Amniotic stem cell (primary cell): ENCODE measurements at places on chromosomes 3 and 15.

GRCh38 chr3:71722693-71723092 is 2.5 kb downstream of the EIF4E3 start:
- no peak for DNase-seq

DNA sequence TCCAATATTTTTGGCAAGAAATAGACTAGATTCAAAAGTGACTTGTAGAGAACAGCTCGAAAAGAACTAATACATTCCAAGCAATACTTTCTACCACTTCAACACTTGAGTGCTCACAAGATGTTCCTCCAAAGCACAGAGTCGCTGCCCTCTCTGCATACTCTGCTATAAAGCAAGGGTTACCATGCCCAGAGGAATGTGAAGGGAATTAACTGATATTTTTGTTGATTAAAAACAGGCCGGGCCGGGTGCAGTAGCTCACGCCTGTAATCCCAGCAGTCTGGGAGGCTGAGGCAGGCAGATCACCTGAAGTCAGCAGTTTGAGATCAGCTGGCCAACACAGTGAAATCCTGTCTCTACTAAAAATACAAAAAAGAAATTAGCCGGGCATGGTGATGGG is 57.6 kb upstream of the CSPG5 start:
- no peak for DNase-seq

GRCh38 chr3:151478335-151478697 is 17.5 kb upstream of the IGSF10 start:
- DNase-seq = no peak

GRCh38 chr3:156413293-156413892 is 141.5 kb downstream of the SSR3 start:
- DNase-seq = no peak

GRCh38 chr15:59649603-59650002 is 7.7 kb downstream of the GTF2A2 start:
- no peak for DNase-seq

GRCh38 chr3:4945324-4945723 is 33.9 kb upstream of the BHLHE40 start:
- DNase-seq = no peak

DNA sequence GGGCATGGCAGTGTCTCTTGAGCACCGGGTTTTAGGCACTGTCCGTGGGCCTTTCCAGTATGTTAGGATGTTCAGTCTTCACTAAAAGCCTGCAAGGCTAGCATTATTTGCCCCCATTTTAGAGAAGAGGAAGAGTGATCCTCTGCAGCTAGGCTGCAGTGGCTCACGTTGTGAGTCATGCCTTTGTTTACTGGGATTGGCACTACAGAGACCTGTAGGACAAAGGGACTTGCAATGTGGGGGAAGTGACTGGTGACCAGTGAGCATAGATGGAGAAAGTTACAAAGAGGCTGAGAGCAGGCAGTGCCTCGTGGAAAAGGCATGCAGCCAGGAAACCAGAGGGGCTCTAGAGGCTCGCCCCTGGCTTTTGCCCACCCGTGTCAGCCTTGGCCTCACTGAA is 26.8 kb upstream of the CPNE9 start:
- no peak for DNase-seq

- DNase-seq = no peak
Measured at GRCh38 chr3:115100806-115101205, 46.3 kb downstream of the ZBTB20 start.

GRCh38 chr15:33101036-33101435 is 93.5 kb downstream of the FMN1 start:
- no peak for DNase-seq

DNA sequence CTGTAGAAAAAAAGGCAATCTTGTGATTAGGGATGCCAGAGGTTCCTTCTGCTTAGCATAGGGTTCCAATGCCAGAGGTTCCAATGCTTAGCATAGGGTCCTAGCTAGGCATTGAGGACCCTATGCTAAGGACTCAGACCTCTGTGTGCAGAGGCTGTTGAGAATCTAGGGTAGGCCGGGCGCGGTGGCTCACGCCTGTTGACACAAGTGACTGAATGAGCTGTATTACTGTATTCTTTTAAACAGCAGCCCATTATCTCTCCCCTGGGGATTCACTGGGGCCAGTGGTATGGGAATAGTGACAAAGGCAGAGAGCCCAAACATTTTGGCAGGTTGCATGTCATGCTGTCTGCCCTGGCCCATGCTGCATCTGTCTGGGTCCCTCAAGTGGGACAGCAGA is 16.2 kb downstream of the PAK6 start:
- no peak for DNase-seq

DNA sequence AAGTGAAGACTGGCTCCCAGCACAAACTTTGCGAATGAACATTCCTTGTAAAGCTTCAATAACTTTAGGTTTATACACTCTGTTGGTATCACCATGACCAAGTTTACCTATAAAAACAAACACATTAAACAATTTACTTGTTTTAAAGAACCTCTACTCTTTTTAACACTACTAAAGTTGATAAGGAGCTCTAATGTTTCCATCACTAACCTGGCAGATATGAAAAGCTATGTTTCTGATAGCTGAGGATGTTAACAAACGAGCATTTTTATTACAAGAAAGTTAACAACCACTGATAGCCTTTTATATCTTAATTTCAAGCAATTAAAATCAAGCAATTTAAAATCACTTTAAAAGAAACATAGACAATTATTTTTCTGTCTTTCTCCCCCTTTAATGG is 80.8 kb downstream of the HERC1 start:
- no peak for DNase-seq

- DNase-seq = no peak
Measured at GRCh38 chr3:71602256-71602655, 18.7 kb upstream of the FOXP1 start.

DNA sequence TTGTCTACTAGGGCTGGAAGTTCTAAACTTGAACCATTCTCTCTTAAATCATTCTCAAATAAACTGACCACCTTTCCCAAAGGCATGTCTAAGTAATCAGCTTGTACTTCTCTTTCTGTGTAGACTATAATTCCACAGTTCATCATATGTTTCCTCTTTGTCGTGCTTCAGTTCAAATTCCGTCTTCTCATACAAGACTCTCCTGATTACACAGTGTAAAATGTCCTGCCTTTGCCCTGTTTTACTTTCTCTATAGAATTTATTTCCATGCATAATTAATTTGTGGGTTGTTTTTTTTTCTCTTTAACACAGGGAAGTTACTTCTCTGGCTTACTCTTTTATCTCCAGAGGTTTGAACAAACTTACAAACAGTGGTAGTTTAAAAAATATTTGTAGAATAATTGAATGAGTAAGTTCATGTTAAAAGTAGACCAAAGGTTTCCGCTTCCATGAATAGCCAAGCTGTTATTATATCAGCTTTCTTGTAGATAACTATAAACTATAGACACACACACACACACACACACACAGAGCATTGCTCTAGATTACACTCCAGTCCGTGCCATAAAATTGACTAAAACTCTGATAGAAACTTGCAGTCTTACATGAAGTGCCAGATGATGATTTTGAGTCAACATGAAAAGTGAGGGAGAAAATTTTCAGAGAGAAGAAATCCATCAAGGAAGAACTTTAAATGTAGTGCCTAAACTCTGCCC is 119.0 kb downstream of the SUCNR1 start:
- no peak for DNase-seq

DNA sequence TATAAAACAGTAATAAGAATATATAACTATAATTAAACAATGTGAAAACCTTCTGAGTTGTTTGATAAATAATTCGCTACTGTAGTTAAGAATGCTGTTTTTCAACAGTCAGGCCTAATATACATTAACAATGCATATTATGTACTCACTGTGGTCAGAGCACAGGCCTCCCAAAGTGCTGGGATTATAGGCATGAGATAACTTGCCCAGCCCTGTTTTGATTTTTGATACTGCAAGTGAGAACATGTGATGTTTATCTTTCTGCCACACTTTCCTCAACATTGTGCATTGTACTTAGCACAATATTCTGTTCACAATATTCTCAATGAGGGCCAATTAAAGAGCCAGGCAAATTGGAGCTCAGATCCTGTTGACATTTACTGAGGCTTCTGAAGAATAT is 274.5 kb upstream of the RARB start:
- DNase-seq = no peak

- no peak for DNase-seq
Measured at GRCh38 chr15:100189319-100189718, 152.5 kb downstream of the ADAMTS17 start.

DNA sequence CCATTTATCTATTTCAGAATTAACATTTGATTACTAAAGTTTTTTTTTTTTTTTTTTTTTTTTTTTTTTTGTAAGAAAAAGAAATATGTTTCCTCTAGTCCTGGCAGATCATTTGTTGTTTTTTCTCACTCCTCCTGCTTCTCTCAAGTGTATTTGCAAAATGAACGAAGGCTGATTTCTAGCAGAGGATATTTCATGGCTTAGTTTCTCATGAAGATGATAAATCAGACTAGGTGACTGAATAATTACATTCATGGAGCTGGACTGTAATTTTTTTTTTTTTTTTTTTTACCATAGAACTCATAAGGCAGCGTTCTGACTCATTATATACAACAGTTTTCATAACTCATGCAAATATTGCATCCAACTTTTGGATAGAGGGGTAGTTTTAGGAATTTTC is 332.5 kb upstream of the SEMA6D start:
- no peak for DNase-seq

- DNase-seq = no peak
Measured at GRCh38 chr15:95075792-95076677, 844.7 kb downstream of the MCTP2 start.

DNA sequence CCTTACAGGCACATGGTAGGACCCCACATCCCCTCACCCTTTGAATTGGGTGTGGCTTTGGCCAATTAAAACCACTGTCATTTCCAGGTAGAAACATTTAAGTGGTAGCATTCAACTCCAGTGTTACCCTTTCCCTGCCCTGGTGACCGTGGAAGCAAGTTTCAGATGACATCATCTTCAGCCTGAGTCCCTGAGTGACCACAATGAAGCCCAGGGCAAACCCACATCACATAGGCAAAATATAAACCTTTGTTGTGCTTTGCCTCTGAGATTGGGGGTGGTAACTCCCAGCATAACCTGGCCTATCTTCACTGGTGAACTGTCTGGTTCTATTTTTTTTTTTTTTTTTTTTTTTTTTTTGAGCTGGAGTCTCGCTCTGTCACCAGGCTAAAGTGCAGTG is 404.0 kb upstream of the WNT5A start:
- DNase-seq = no peak

DNA sequence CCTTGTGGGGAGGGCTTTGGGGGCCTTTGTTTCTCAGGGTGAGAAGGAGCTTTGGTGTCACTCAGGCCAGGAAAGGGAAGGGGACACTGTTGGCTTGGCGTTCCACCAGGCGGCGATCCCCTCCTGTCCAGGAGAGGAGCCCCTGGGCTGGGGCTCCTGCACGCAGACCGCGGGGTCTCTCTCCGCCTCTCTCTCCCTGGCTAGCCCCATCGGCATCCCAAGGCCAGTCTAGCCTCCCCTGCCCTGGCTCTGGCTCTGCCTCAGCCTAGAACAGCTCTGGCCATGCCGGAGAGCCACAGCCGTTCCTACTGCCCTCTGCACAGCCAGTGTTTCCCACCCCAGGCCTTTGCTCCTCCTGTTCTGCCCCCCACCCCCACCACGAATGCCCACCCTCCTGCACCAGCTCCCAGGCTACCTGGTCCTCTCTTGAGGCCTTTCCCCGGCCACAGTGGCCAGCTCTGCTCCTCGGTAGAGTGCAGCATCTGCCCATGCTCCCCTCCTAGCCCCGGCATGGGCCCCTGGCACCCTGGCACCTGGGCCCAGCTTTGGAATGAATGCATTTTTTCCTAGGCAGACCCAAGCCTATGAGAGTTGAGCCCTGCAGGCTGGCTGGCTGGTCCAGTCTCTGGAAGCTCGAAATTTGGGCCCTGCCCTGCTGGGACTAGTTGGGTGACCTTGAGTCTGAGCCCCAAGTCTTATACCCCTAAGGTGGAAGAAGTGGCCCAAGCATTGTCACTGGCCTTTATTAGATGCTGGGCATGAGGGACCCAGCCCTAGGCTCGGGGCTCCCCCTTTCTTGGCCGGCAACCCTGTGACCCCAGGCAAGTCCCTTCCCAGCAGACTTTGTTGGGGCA is 2.4 kb downstream of the PLXNA1 start:
- DNase-seq = no peak

- DNase-seq = no peak
Measured at GRCh38 chr15:45326280-45326679, 52.1 kb downstream of the GATM start.

DNA sequence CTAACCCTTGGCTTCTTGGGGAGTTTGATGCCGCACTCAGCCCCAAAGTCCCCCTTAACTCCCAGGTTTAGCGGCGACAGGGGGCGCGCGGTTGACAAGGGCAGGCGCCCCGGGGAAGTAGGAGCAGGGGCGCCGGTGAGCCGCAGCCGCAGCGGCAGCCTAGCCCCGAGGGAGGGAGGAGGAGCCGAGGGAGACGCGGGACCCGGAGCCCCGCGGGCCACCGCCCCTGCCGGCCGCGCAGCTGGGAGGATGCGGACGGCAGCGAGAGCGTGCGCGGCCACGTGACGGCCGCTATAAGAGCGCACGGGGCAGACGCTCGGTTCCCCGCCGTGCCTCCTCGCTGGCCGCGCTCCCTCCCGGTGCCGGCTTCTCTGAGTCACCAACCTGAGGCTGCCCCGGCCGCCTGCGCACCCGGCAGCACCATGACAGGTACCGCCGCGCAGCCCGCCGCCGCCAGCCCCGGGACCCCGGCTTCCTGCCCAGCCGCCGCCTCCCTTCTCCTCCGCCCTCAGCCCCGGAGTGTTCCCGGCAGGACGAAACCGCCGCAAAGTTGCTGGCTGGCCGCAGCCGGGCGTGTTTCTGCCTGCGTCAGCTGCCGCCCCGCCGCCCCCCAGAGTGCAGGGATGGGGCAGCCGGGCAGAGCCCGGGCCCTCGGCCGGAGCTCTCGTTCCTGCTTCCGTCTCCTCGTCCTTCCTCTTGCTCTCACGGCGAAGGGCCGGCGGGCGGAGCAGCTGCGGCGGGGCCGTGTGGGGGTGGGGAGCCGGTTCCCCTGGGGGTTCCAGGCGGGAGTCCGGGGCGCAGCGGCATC is at the start of gene GYG1:
Gene GYG1 (plus strand): TSS at position 322 of the 808 bp plus-strand sequence. CDS start 101 bp downstream, at position 423.
- peak; percentile 69 for DNase-seq

GRCh38 chr3:154224366-154224765 is 99.9 kb downstream of the DHX36 start:
- DNase-seq = no peak
